ENCODE measurements at places on chromosomes 12 and 14. TPM values are rescaled to one million over a fixed set of nuclear protein-coding genes. Genes with fewer than 3 reads are reported as not detected.

GRCh38 chr12:50024805-50025186, 498 bp downstream of the RACGAP1 start:
- DNase-seq: no peak

- DNase-seq: no peak
These were observed 240.3 kb downstream of the SLC15A4 start for GRCh38 chr12:128583453-128583852.

GRCh38 chr12:108547686-108548085, 13.3 kb downstream of the SART3 start:
- DNase-seq: no peak

GRCh38 chr14:90897022-90897421, 80.8 kb upstream of the TTC7B start:
- DNase-seq: no peak

DNA sequence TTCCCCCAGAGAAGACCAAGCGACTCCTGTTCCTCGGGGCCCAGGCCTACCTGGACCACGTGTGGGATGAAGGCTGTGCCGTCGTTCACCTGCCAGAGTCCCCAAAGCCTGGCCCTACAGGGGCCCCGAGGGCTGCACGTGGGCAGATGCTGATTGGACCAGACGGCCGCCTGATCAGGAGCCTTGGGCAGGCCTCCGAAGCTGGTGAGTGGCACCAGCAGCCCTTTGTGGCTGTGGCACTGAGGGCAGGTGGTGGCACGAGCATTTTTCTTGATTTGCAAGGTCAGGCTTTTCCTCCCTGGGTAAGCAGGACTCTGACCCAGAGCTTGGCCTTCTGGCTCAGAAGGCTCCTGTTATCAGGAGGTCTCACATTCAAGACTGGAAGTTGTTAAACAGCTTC, 2.7 kb downstream of the SIVA1 start:
- DNase-seq: no peak

- DNase-seq: no peak
These were observed 286.3 kb upstream of the ATP2B1 start for GRCh38 chr12:89994911-89995310.

DNA sequence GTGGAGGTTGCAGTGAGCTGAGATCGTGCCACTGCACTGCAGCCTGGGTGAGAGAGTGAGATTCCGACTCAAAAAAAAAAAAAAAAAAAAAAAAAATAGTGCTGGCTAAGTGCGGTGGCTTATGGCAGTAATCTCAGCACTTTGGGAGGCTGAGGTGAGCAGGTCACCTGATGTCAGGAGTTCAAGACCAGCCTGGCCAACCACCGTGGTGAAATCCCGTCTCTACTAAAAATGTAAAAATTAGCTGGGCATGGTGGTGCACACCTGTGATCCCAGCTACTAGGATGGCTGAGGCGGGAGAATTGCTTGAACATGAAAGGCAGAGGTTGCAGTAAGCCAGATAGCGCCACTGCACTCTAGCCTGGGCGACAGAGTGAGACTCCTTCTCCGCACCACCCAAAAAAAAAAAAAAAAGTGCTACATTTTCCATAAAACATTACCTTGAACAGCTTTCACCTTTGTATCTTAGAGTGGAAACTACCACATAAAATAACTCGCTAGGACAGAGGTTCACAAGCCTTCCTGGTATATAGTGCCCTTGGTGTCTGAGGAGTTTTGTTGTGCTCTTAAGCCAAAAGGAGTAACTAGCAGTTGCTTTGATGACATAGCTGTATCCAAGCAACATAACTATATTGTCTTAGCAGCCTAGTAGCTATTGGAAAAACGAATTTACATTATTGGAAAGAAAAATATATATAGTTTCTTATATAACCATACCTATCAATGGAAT, 11.1 kb downstream of the PTGES3 start:
- DNase-seq: no peak

DNA sequence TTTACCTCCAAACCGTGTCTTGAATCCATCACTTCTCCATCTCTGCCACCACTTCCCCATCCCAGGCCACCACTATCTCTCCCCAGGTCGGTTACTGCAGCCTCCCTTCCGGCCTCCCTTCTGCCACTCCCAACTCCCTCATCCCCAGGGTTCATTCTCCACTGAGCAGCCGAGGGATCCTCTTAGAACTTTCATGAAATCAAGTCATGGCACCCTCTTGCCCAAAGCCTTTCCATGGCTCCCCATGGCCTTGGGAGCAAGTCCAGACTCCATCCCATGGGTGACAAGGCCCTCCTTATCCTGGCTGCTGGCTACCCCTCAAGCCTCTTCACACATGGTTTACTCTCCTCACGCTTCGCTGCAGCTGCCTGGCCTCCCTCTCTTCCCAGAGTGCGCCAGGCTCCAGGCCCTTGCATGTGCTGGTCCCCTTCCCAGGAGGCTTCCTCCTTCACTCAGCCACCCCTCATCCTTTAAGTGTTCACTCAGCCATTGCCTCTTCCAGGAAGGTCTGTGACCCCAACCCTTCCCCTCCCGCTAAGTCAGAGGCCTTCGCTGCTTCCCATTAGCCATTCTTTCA, 17.9 kb upstream of the SH2B3 start:
- DNase-seq: no peak

DNA sequence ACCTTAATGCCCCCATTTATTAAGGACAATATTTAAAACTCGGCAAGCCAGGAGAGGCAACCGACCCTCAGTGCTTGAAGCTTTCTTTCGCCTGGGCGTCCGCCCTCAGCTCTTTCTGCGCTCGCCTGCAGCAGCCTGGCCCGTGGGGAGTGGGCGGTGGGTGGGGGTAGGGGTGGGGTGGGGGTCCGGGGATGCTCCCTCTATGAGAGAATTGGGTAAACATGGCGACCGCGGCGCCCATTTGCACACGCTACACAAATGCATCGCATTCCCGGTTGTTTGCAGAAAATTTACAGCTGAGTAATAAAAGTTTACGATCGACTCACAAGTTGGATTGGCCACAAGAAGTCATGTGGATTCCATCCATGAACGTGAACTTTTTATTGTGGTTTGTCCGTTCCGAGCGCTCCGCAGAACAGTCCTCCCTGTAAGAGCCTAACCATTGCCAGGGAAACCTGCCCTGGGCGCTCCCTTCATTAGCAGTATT, 7.7 kb downstream of the HOXC8 start:
- no peak for DNase-seq

DNA sequence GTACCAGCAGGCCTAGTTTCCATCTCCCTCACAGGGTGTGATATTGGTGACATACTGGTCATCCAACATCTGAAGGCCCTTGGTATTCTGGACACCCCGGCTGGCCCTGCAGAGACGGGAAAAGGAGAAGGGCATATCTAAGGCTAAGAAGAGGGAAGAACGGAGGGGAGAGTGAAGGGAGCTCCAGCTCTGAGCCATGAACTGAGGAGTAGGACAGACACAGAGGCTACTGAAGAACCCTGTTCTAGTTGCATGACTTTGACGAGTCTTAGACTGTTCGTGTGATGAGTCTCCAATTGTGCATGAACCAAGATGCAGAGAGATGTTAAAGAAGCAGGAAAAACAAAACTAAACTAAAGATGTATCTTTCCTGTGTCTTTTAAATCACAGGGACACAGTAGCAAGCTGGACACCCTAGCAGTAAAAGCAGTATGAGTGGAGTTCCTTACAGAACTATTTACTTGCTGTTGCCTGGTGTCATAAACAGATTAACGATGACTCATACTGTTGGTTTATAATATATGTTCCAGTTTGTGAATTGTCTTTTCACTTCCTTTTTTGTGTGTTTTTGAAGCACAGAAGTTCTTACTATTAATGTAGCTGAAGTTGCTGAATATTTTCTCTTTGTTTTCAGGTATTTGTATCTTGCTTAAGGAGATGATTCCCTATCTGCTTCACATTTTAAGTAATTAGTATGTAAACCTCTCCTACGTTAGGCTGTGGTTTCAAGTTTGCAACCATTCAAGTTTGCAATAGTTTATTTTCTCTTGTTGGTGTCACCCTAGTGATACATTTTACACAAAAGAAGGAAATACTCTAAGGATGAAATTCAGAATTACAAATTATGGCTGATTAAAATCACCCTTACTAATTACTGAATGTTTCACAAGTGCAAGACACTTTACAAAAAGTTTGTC, 15.7 kb downstream of the FAR2 start:
- DNase-seq: no peak

GRCh38 chr12:113647048-113647447, 175.4 kb upstream of the LHX5 start:
- DNase-seq: no peak

DNA sequence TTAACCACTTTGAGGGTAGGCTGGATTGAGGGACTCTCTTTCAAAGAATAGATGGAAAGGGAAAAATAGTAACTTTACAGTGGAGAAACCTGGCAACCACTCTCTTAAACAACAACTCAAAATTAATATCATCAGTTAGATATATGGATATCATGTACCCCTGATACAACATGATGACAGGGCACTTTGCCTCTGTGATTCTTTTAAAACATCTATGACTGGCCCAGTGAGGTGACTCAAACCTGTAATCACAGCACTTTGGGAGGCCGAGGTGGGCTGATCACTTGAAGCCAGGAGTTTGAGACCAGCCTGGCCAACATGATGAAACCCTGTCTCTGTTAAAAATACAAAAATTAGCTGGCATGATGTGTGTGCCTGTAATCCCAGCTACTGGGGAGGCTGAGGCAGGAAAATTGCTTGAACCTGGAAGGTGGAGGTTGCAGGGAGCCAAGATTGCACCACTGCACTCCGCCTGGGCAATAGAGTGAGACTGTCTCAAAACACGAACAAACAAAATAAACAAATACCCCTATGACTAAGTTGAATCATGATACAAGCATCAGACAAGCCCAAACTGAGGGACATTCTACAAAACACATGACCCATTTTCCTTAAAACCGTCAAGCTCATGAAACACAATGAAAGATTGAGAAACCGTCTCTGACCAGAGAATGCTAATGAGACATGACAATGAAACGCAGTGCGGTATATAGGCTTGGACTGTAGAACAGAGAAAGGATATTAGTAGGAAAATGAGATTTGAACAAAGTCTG, 26.4 kb upstream of the SLC7A8 start:
- no peak for DNase-seq

DNA sequence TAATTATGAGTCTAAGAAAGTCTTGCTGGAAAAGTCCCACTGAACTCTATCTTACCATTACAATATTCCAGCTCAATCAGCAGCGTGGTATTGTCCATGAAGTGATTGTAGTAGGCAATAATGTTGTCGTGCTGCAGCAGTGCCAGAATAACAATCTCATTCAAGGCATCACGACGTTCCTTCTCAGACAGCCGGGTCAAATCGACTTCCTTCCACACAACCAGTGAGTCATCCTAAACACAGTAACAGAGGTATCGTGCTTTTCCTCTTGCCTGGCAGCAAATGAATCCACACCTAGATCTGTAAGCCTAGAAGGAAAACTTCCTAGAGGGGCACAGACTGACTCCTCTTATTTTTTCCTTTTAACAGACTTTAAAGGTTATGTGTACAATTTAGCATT, 2.9 kb downstream of the NEK9 start:
- no peak for DNase-seq

DNA sequence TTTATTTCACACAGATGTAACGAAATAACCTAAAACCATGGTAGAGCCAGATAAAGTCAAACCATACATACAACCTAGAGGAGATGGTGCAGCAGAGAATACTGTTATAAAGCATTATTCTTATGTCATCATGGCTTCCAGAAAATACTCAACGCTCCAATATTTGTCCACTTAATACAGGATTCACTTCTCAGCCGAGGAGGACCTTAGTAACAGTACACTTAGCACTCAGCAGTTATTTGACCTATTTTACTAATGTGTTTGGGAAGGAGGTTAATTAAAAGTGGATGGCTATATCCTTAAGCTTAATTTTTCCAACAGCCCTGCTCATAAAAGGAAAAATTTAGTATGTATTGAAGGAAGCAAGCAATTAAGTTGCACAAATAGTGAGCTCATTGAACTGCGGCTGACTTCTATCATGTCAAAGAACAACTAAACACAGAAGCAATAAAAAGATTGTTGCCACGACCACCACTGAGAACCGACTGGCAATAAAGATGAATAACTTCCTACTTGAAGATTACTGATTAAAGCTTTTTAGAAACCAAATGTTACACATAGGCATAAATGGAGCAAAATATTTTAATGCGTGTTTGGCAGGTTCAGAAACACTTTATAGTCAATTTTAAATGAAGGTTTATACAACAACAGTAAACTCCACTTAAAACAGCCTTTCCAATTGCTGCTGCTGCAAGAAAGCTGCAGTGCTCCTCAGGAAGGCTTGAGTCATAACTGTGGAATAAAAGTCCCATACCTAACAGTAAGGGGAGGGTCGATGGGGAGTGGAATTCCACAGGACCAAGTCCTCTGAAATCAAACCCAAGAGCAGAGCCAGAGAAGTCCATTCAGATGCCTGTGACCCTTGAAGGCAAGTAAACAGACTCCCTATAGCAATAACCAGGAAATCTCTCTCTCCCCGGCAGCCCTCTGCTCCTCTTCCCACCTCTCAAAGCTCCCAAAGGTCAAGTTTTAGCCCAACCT, 218.9 kb upstream of the CDKN3 start:
- DNase-seq: no peak

SLC25A47 gene
- total RNA-seq: not detected

MGAT4C gene
- total RNA-seq: 1.1 TPM

PRKD1 gene
- total RNA-seq: 20.0 TPM

AP1G2 gene
- total RNA-seq: 37.1 TPM

SYNE3 gene
- total RNA-seq: 8.9 TPM

Measured in sigmoid colon (tissue), 7 donors.